ENCODE measurements at places on chromosomes 12 and 14.
A peak's percentile ranks its signal among the peaks of the same experiment; 100 is the strongest.

DNA sequence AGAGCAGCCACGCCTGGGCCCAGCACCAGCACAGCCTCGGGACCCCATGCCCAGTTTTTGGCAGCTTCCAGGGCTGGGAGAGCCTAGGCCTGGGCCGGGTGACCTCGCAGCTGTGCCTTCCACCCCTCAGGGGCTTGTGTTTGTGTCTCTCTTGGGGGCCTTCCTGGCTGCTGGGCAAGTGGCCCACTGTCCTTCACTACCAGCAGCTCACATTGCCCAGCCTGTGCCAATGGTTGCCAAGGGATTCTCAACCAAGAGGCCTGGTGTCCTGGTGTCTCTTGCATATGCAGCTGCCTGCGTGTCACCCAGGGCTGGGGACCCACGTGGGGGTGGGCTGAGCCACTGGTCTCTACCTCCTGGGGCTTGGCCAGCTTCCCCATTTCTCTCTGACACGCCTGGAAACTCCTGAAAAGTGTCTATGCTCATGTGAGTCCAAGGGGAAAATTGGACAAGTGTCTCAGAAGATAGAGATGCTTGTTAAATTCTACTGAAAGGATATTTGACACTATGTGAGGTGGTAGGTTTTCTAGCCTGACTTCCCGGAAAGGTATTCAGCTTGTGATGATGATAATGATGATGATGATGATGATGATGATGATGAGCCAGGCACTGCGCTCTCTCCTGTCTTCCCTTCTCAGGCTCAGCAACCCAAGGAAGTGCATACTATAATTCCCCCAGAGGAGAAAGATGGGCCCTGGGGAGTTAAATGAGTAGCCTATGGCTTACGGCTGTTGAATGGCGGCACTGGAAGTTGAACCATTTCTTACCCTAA lies 48.8 kb upstream of the ESRRB start:
- no peaks in the 10 kb centered on the region for H3K4me1 ChIP-seq
- no peak for DNase-seq

GRCh38 chr14:20606190-20606901 lies 15.2 kb upstream of the RNASE12 start:
- no peaks in the 10 kb centered on the region for H3K27me3 ChIP-seq
- peaks cover 4% of the 10 kb centered on the region for H3K36me3 ChIP-seq
- no peak for DNase-seq

- no peak overlapping the region for H3K4me3 ChIP-seq
- no peaks in the 10 kb centered on the region for H3K4me1 ChIP-seq
- H3K27me3 ChIP-seq: peaks cover 71% of the 10 kb centered on the region
- no peak for DNase-seq
- no peak overlapping the region for H3K27ac ChIP-seq
- no peaks in the 10 kb centered on the region for H3K36me3 ChIP-seq
Measured at GRCh38 chr12:113416091-113416754, 6.0 kb upstream of the SDSL start.

- H3K36me3 ChIP-seq: no peaks in the 10 kb centered on the region
- no peaks in the 10 kb centered on the region for H3K4me1 ChIP-seq
- H3K4me3 ChIP-seq: no peak overlapping the region
- DNase-seq: no peak
- no peak overlapping the region for H3K27ac ChIP-seq
Measured at GRCh38 chr12:41920355-41920754, 224.3 kb downstream of the GXYLT1 start.

- peak; percentile 14 for DNase-seq
- H3K4me3 ChIP-seq: peak overlapping the region; percentile 90
- H3K27ac ChIP-seq: no peak overlapping the region
- H3K4me1 ChIP-seq: peaks cover 30% of the 10 kb centered on the region
- peaks cover 9% of the 10 kb centered on the region for H3K36me3 ChIP-seq
Measured at GRCh38 chr12:101696251-101697196, 916 bp upstream of the CHPT1 start.

GRCh38 chr14:21711360-21711961 lies 37.8 kb upstream of the OR4E1 start:
- H3K27me3 ChIP-seq: peaks cover 49% of the 10 kb centered on the region
- H3K4me3 ChIP-seq: no peak overlapping the region
- DNase-seq: peak; percentile 16
- H3K4me1 ChIP-seq: no peaks in the 10 kb centered on the region

GRCh38 chr14:102210421-102211042 lies 70.8 kb downstream of the WDR20 start:
- H3K4me1 ChIP-seq: peaks cover 9% of the 10 kb centered on the region
- no peak overlapping the region for H3K27ac ChIP-seq
- H3K36me3 ChIP-seq: peaks cover 48% of the 10 kb centered on the region
- no peak overlapping the region for H3K4me3 ChIP-seq

DNA sequence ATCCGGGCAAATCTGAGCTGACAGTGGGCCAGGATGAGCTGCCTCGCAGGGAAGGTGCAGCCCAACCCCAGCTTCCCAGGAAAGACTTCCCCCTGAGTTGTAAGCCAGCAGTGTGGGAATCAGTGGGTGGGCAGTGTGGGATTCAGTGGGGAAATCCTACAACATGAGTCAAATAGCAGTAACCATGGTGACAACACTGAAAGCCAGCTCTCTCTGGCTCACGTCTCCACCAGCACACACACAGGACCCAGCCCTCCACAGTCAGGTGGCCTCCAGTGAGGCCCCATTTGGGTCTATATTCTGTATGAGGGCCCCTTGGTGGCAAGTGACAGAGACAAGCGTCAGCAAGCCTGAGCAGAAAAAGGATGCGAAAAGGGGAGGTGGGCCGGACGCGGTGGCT lies 6.0 kb upstream of the LGALS3 start:
- no peak overlapping the region for H3K4me3 ChIP-seq
- H3K27ac ChIP-seq: no peak overlapping the region
- H3K36me3 ChIP-seq: no peaks in the 10 kb centered on the region
- H3K27me3 ChIP-seq: no peaks in the 10 kb centered on the region
- no peak for DNase-seq

- no peaks in the 10 kb centered on the region for H3K4me1 ChIP-seq
- no peak overlapping the region for H3K27ac ChIP-seq
- H3K4me3 ChIP-seq: no peak overlapping the region
- peaks cover 3% of the 10 kb centered on the region for H3K36me3 ChIP-seq
Measured at GRCh38 chr12:62802984-62803383, 132.0 kb downstream of the PPM1H start.

DNA sequence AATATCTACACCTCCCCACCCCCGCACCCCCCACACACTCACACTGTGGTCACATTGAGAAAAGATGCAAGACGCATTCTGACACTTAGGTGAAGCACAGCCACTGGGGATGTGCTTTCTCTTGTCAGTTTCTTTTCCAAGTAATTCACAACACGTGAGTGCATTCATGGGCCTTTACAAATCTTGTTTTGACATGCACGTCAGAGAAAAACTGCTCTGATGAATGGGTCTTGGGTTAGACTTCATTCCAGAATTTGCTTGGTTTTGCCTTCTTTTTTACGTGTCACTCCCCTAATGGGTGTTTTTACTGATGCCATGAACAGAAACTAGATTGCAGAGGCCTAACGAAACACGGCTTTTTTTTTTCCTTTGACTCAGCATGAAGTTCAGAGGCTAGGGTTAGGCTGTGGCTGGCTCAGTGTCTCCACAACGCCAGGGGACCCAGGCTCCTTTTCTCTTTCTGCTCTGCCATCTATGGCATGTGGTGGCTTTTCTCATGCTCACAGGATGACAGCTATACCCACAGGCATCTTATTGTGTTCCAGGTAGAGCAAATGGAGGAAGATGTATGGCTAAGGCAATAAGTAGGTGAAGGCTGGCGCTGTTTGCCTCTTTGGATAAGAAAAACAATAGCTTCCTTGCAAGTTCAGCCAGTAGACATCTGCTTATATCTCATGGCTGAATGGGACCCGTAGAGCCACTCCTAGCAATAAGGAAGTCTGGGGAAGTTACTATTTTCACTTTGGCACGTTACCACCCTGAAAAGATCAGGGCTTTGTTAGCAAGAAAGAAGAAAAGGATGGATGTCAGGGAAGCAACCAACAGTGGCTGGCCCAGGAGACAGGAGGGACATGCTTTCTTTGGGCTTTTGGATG lies 253.3 kb downstream of the SLC15A4 start:
- H3K27me3 ChIP-seq: peaks cover 10% of the 10 kb centered on the region
- H3K36me3 ChIP-seq: peaks cover 3% of the 10 kb centered on the region
- H3K4me1 ChIP-seq: peaks cover 12% of the 10 kb centered on the region
- peak overlapping the region; percentile 89 for H3K27ac ChIP-seq

GRCh38 chr12:103013741-103014300 lies 56.3 kb downstream of the ASCL1 start:
- H3K27ac ChIP-seq: no peak overlapping the region
- H3K4me1 ChIP-seq: no peaks in the 10 kb centered on the region
- H3K36me3 ChIP-seq: no peaks in the 10 kb centered on the region
- no peak for DNase-seq
- H3K27me3 ChIP-seq: peaks cover 32% of the 10 kb centered on the region

GRCh38 chr12:132204063-132204792 lies 60.0 kb downstream of the NOC4L start:
- peaks cover 3% of the 10 kb centered on the region for H3K36me3 ChIP-seq
- H3K4me1 ChIP-seq: no peaks in the 10 kb centered on the region
- peaks cover 64% of the 10 kb centered on the region for H3K27me3 ChIP-seq
- DNase-seq: no peak
- H3K4me3 ChIP-seq: no peak overlapping the region

DNA sequence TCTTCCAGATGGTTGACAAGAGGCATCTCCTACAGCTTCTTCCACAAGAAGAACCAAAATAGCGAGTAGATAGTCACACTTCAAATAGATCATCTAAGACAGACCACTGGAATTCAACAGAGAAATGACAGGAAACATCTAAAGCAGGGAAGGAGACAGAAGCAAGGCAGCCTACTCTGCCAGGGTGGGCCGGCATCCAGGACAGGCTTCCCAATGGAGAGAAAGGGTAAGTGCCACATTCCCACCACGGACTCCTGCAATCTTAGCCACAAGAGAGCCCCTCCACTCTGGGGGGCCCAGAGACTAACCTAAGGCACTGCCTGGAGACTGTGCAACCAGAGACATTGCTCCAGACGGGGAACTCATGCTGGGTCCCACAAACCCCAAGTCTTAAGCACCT lies 154.5 kb downstream of the NDUFA12 start:
- H3K4me1 ChIP-seq: no peaks in the 10 kb centered on the region
- no peak for DNase-seq
- peaks cover 73% of the 10 kb centered on the region for H3K27me3 ChIP-seq
- peaks cover 3% of the 10 kb centered on the region for H3K36me3 ChIP-seq

GRCh38 chr14:91372671-91373495 lies 44.7 kb downstream of the CCDC88C start:
- H3K27me3 ChIP-seq: no peaks in the 10 kb centered on the region
- peak overlapping the region; percentile 99 for H3K27ac ChIP-seq
- H3K36me3 ChIP-seq: peaks cover 83% of the 10 kb centered on the region
- H3K4me3 ChIP-seq: peak overlapping the region; percentile 78

DNA sequence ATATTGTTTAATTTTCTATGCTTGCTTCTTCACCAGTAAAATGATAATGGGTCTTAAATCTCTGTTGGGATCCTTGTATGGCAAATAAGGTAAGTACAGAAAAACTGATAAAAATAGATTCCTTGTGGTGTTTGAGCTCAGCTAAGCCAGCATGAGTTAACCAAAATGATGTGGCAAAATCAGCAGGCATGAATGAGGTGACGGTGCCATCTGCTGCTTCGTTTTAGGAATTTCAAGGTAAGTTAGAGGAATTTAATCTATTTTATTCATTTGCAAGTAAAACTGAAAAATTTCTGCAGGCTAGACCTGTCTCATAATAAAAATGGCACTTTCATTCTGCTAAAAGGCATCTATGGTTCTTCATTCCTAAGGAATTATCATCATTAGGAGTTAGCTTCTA lies 10.0 kb upstream of the CLEC7A start:
- no peaks in the 10 kb centered on the region for H3K4me1 ChIP-seq
- peaks cover 3% of the 10 kb centered on the region for H3K36me3 ChIP-seq
- DNase-seq: peak; percentile 24
- no peak overlapping the region for H3K4me3 ChIP-seq
- H3K27ac ChIP-seq: no peak overlapping the region

DNA sequence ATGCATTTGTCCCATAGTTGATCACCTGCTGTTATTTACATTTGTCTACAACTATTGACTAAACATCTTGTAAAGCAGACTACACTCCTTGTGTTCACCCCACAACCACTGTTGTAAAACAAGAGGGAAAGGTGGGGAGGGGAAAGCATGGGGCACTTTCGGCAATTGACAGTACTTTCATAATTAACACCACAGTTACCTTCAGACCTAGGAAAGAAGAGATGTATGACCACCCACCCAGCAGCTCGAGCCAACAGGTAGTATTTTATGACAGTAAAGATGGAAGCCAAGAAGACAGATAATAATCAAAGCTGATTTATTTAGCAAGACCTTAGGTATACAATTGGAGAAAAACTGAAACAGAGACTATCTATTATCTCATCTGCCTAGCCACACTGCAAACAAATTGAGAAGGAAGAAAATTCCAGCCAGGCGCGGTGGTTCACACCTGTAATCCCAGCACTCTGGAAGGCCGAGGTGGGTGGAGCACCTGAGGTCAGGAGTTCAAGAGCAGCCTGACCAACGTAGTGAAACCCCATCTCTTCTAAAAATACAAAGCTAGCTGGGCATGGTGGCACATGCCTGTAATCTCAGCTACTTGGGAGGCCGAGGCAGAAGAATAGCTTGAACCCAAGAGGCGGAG lies 11.2 kb downstream of the HECTD4 start:
- peaks cover 18% of the 10 kb centered on the region for H3K4me1 ChIP-seq
- peak overlapping the region; percentile 62 for H3K27ac ChIP-seq
- no peak overlapping the region for H3K4me3 ChIP-seq
- H3K27me3 ChIP-seq: no peaks in the 10 kb centered on the region
- no peaks in the 10 kb centered on the region for H3K36me3 ChIP-seq
- no peak for DNase-seq

DNA sequence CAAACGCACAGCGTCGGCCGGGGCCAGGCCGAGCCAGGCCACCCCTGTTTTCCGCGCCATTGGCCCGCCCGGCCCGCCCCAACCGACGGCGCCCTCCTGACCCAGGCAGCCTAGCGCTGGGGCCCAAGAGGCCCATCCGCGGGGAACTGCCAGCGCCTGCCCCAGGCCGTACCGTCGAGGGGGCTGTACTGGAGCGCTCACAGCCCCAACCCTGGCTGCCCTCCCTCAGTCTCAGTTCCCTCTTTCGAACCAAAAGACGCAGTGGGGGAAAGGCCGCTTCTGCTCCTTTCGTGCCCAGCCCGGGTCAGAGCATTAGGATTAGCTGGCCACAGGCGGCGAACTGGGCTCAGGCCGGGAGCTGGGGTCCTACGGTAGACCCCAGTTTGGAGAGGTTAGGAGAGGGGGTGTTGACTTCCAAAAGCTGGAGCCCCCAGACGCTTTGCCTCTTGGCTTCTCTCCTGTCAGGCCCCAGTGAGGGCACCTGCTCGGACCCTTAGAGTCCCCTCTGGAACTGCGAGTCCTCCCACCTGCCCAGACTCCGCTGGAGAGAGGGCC lies 1.9 kb downstream of the NKX2-1 start:
- no peaks in the 10 kb centered on the region for H3K36me3 ChIP-seq
- DNase-seq: no peak
- H3K27me3 ChIP-seq: peaks cover 64% of the 10 kb centered on the region
- H3K4me3 ChIP-seq: no peak overlapping the region
- no peak overlapping the region for H3K27ac ChIP-seq
- peaks cover 3% of the 10 kb centered on the region for H3K4me1 ChIP-seq

DNA sequence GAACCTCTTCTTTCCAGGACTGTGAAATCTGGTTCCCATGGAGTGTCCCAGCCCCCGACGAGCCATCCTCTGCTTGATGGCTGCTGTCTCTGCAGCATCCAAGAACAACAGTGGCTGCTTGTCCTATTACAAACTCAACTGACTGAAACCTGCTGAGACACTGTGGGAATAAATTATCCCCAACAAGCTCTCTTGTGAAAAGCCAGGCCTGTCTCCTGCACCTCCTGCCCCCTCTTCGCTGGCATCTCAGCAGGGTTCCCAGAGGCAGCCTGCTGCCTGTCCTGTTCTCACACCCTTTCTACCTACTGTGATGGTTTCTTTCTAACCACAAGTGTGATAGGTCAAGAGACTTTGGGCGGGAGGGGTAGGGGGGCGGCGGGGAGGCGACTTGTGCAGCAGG lies 180.2 kb downstream of the TSPAN9 start:
- no peak overlapping the region for H3K4me3 ChIP-seq
- H3K27me3 ChIP-seq: peaks cover 55% of the 10 kb centered on the region
- no peaks in the 10 kb centered on the region for H3K36me3 ChIP-seq
- DNase-seq: no peak
- no peak overlapping the region for H3K27ac ChIP-seq

Measured in effector memory CD8-positive, alpha-beta T cell (primary cell).